ENCODE measurements at places on chromosomes 3 and 15.

- DNase-seq = no peak
These were observed 162.1 kb downstream of the FOXP1 start for GRCh38 chr3:71421475-71421819.

- DNase-seq = no peak
These were observed 39.7 kb downstream of the BCHE start for GRCh38 chr3:165797551-165797950.

DNA sequence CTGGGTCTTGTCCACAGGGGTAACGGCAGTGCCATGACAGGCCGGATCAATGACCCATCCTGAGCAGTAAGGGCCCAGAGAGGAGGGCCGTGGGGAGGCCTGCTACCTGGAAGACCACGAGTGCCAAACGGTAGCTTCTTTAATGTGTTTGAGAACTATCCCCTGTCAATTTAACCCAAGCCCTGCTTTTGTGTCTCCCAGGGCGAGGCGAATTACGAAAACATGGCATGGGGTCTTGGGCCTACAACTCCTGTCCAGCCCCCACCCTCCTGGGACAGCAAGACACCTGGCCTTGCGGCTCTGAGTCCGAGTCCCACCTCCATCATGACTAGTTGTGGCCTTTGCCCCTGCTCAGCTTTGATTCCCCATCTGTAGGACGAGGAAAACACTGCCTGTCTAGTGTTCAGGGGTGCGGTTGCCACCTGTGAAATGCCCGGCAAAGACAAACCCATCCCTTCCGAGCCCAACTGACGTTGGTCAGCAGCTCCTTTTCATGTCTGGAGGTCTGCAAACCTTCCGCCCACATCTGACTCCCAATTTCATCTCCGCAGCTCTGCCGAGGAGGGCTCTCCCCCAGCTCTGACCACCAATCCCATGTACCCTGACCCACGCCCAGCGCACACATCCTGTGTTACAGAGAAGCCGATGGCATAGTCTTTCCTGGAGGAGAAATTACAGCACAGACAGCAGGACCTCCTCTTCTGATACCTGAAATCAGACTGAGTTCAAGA is 28.9 kb upstream of the SNRPA1 start:
- no peak for DNase-seq

DNA sequence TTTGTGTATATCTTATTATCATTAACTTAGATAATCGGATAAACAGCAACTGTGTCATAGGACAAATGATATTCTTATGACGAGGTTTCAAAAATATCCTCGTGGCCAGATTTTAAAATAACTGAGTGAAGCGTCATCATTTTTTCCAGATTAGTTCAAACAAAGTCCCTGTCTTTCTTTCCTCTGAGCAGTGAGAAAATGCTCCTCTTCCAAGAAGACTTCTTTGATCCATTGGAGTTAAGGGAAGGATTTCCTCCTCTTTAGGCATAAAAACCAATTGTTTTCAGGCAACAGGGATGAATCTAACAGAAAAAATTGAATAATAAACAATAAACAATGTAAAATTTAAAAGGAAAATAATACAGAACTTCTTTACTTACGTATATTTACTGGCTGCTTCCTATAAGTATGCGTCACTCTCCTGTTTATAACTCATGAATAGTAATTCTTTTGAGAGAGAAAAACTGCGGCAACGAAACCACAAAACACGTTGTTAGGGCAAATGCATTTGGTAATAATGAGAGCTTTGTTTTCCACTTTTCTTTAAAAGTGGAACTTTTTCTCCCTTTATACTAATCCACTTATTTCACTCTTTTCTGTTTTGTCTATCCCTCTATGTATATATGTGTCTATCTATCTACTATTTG is 419.4 kb upstream of the ONECUT1 start:
- DNase-seq = no peak

GRCh38 chr3:52052831-52053306 is 3.5 kb downstream of the DUSP7 start:
- no peak for DNase-seq

DNA sequence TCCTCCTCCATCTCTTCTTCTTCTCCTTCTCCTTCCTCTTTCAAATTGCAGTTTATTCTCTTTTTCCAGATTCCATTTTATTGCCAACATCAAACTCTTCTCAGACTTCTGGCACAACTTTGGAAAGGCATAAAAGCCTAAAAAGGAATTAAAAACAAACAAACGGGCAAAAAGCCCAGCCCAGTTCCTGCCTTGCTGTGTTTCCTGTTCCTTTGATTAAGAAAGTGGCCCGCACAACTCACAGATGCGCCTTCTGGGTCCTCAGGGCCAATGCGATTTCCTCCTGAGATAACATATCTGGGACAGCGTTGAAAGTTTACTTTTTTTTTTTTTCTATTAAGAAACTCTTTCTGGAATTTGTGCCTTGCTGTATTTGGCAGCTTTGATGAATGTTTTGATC is 158.7 kb upstream of the UBE3A start:
- DNase-seq = no peak

- DNase-seq = no peak
These were observed 1.5 kb downstream of the CEP63 start for GRCh38 chr3:134487406-134487805.

DNA sequence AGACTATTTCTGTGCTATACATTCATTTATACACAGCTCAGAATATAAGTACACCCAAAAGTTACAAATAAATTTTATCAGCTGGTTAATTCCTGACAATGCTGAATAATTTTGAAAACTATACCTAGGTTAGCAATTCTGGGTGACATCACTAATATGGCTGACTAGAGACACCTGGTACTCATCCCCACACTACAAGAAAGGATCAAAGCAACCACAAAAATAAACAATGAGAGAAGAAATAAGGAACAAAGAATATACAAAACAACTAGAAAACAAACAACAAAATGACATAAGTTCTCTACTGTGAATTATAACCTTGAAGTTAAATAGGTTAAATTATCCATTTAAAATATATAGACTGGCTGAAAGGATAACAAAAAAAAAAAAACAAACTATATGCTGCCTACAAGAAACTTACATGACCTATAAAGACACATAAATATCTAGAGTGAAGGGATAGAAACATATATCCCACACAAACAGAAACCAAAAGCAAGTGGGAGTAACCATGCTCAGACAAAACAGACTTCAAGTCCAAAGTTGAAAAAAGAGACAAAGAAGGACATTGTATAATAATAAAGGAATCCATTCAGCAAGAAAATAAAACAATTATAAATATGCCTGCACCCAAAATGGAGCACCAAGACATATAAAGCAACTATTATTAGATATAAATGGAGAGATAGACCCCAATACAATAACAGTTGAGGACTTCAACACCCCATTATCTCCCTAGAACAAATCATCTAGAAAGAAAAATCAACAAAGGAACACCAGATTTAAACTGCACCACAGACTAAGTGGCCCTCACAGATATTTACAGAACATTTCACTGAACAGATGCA is 57.8 kb downstream of the IMPG2 start:
- no peak for DNase-seq

GRCh38 chr3:172279974-172280373 is 168.3 kb downstream of the GHSR start:
- no peak for DNase-seq

DNA sequence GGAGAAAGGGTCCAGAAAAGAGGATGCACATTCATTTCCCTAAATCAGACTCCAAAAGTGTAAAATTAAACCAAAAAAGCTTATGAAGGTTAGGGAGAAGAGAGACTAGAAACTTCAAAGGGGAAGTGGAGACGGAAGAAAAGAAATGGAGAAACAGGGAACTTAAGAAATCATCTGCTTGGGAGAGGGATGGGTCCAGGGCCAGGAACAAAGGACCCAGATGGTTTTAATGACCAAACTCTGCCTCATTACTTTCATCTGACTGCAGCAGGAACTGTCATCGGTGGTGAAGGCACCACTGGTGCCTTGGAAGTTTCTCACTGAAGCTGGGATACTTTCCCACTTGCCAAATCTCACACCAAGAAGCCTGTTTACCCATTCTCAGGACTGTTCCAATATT is 70.5 kb upstream of the SLC4A7 start:
- DNase-seq = no peak

- peak; percentile 43 for DNase-seq
These were observed 121.2 kb downstream of the TLE3 start for GRCh38 chr15:69976366-69976994.

- DNase-seq = peak; percentile 10
These were observed 568 bp upstream of the NCBP2 start for GRCh38 chr3:196942915-196943277.
